ENCODE measurements at places on chromosomes 4 and X.

GRCh38 chrX:108165383-108166111 is 74.0 kb downstream of the ATG4A start:
- DNase-seq = no peak

GRCh38 chr4:105474099-105474518 is 247 bp upstream of the PPA2 start:
- peak; percentile 92 for DNase-seq

- DNase-seq = no peak
These were observed 11.8 kb upstream of the HPGDS start for GRCh38 chr4:94354474-94354896.

DNA sequence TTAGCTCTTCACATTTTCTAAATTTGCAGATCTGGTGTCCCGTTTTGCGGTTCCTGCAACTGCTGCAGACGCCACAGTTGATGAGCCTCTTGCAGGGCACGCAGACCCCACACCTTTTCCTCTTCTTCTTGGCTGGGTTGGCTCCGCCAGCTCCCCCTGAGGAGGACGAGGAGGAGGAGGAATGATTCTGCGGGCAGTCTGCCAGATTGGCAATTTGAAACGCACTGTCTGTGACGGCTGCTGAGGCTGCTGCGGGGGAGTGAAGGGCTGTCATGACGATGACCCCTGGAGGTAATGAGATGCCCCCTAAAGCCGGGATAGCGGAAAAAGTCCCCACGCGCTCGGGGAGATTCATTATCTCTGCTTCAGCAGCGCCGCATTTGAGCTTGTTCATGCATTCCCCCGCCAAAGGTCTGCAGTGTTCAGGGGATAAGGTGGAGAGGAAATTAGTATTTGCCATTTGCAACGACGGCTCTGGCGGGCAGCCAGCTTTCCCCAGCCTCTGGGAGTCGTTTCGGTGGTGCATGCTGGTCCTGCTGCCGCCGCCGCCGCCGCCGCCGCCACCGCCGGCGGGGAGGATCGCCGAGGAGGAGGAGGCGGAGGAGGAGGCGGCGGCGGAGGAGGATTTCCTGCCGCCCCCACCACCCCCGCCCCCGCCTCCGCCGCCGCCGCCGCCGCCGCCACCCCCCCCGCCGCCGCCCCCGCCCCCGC is 3.8 kb downstream of the CXXC4 start:
- DNase-seq = peak; percentile 83

DNA sequence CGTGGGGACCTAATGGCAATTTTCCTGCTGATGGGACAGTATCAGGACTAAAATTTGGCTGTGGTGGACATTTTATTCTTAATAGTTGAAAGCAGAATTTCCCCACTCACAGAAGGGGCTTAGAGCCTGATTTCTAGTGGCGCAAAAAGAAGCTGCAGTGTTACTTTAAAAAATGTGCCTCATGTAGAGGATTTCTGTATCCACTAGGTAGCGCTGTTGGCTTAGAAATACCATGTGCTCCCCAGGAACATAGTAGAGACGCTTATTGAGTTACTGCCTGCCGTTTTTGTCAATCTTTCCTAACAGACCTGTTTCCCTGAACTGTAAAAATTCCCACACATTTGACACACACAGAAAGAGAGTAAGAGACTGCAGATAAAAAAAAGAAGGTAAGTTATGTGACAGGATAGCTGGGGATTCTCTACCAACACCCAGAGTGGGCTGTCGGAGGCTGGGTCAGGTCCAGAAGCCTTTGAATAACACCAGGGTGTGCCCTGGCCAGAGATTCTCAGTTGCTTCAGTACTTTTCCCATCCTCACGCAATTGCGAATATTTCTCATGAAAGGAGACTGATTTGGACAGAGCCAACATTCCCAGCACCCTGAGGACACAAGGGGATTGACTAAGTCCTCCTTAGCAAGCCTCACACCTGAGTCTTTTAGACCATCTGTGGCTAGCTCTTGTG is 88.4 kb downstream of the ZXDA start:
- DNase-seq = no peak

- no peak for DNase-seq
These were observed 22.4 kb downstream of the RS1 start for GRCh38 chrX:18649498-18649951.

DNA sequence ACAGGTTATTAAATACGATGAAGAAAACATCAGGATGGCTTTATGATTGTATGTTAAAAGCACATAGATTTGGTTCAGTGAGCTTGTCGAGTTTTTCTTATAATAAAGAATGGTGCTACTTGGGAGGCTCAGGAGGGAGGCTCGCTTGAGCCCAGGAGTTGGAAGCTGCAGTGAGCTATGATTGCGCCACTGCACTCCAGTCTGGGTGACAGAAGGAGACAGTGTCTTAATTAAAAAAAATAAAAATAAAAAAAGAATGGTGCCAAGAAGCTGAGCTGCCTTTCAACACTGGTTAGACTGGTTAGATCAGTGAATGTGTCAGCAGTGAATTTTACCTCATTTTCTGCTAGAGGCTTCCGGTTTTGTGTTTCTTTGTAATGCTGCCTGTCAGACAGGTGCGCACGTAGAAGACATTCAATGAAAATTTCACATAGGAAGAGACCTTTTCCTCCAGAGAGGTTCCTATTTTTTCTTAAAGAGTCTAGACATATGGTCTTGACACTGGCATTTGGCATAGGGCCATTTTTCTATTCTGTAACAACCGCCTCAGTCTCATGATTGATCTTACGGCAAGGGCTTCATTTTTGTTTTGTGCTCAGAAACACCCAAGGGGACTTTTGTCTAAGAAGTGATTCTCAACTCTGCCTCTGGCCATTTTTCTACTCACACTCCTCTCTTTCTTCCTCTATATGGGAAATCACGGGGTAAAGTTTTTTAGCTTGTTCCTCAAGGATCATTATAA is 15.0 kb upstream of the ARSF start:
- DNase-seq = no peak

- no peak for DNase-seq
These were observed 156.8 kb downstream of the MGST2 start for GRCh38 chr4:139822391-139822790.

DNA sequence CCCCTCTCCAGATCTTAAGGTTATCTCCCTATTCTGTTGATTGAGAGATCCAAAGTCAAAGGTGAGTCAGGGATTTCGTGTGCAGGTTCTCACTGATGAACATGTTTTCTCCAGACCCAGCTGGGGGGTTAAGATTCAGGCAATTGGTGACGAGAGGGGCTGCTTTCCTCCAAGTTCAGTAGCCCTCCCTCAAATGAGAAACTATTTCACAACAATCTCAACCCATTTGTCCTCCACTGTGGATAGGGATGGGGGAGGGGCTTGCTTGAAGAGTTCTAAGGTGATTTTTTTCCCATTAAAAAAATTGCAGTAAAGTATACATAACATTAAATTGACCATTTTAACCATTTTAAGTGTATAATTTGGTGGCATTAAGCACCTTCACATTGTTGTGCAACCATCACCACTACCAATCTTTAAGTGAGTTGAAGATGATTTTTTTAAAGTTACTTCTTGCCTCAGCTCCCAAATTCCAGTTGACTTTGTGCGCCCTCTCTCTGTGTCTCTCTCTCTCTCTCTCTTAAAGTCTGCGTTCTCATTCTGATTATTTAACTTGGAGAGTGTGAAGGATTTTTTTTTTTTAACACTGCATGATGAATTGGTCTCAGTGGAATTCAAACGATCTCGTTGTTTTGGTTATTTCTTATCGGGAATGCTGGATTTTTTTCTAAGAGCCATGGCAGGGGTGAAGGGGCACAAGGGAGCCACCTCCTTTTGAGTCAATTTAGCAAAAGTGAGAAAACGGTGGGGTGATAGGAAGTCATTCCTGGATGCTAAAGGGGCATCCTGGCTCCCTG is 175.9 kb downstream of the SHROOM3 start:
- DNase-seq = no peak

GRCh38 chr4:54386042-54386669 is 157.1 kb downstream of the PDGFRA start:
- DNase-seq = no peak

GRCh38 chrX:45472968-45473367 is 272.3 kb upstream of the DIPK2B start:
- DNase-seq = no peak

- DNase-seq = peak; percentile 48
These were observed at the start of gene GLRA2 for GRCh38 chrX:14529290-14529989. GLRA2 (plus strand) TSS chrX:14529536; CDS start chrX:14530058, 522 bp downstream.

GRCh38 chr4:98546910-98547594 is 111.4 kb downstream of the TSPAN5 start:
- DNase-seq = peak; percentile 48

DNA sequence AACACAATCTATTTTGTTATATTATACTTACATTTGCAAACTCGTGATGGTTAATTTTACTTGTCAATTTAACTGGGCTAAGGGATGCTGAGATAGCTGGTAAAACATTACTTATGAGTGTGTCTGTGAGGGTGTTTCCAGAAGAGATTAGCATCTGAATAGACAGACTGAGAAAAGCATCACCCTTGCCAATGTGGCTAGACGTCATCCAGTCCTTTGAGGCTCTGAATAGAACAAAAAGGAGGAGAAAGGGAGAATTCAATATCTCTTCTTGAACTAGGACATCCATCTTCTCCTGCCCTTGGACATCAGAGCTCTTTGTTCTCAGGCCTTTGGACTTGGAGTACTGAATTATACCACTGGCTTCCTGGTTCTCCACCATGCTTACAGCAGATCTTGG is 154.6 kb downstream of the EPHA5 start:
- DNase-seq = no peak

DNA sequence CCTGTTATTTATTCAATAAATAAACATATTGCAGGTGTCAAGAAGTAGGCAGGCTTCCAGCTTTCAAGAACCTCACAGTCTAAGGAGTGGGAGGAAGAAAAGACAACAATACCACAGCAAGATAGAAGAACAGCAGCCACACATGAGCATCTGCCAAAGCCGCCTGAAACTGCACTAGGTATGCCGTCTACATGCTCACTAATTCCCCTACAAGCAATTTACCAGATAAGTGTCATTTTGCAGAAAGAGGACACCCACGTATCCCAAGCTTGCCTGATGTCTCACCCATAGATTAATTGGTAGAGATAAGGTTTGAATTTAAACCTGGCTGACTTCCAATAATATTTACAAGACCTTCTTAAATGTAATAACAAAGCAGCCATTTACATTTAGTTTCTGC is 439.4 kb upstream of the CPEB2 start:
- no peak for DNase-seq
